Peyer's patch (tissue), 4 donors: ENCODE measurements at places on chromosomes 4 and X. TPM values are rescaled to one million over a fixed set of nuclear protein-coding genes. Genes with fewer than 3 reads are reported as not detected.

- no peak for DNase-seq
These were observed 41.4 kb downstream of the GUCY2F start for GRCh38 chrX:109440475-109440874.

- no peak for DNase-seq
These were observed 40.4 kb downstream of the USP11 start for GRCh38 chrX:47273011-47273730.

GRCh38 chrX:13360146-13360545, 40.3 kb upstream of the ATXN3L start:
- DNase-seq, result no peak

DNA sequence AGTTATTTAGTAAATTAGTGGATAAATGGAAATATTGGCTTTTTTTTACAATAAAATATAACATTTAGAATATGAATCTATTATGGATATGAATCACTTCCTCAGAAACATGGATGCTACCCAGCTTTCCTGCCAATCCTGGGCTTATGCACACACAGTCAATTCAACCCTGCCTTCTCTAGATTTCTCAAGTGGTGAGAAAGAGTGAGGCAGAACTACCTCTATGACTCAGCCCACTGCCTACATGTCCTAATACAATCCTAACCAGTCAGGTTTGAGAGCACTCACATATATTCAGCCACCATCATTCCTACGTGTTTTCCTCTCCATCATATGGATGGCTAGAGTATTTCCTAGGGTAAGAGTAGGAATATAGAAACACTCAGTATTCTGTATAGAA, 91.1 kb upstream of the ANKRD50 start:
- DNase-seq, result no peak

- DNase-seq, result no peak
These were observed 37.9 kb upstream of the MXRA5 start for GRCh38 chrX:3384327-3384726.

GRCh38 chr4:71293705-71294104, 45.1 kb upstream of the SLC4A4 start:
- DNase-seq, result no peak

DNA sequence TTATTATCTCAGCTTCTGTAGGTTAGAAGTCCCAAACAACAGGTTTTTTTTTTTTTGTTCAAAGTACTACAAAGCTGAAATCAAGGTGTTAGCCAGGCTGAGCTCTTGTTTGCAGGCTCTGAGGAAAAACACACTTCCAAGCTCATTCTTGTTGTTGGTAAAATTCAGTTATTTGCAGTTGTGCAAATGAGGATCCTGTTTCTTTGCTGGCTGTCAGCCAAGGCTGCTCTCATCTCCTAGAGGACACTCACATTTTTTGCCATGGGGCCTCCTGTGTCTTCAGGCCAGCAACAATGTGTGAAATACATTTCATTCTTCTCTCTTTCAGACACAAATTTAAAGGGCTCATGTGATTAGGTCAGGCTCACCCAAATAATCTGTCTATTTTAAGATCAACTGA, 60.3 kb upstream of the HSD17B10 start:
- no peak for DNase-seq

- no peak for DNase-seq
These were observed 295.4 kb downstream of the CFAP47 start for GRCh38 chrX:36214924-36215323.

GRCh38 chr4:167428156-167428555, 193.9 kb upstream of the SPOCK3 start:
- DNase-seq, result no peak

Gene COL25A1
- 2.5 TPM for total RNA-seq

Gene FOXR2
- total RNA-seq, result not detected

- no peak for DNase-seq
These were observed 7.0 kb downstream of the PALLD start for GRCh38 chr4:168503652-168504362.

DNA sequence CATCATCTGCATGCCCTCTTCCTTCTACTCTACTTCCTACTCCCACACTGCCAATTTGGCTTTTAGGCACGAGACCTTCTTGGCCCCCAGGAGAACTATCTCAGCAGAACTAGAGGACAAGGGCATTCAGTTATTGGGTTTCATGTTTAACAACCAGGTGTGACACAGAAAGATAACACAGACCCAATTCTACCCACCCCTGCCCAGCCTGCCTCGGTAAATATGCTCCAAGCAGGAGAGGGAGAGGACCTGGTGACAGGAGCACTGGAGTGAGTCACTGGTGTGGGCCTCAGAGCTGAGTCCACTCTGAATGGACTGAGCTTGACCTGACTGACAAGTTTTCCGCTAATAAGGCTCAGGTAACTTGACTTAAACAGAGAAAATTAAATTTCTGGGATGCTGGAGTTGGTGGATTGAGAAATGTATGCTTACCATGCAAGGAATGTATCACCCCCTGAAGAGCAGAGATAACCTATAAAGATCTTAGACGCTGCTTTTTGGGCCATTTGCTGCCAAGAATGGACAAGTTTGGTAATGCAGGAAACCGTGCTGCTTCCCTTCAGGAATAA, 52.5 kb downstream of the CASP3 start:
- DNase-seq, result no peak

DNA sequence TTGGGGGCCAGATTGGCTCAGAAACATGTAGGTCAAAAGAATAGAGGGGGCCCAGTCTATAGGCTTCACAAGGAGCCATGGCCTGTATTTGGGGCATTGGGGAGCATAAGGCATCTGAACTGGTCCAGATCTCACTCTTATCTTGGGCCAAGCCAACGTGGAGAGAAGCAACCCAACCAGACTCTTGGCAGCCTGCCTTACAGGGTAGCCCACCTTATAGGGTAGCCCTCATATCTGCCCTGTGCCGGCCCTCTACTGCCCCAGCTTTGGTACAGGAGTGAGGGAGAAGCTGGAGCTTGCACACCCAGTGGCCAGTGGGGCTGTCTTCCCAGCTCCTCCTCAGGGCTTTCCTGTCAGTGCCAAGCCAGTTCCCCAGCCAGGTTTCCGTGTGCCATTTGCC, 142.2 kb downstream of the AMMECR1 start:
- no peak for DNase-seq

Gene USP26
- not detected for total RNA-seq

Gene NAT8L
- not detected for total RNA-seq

Gene MAGEA12
- not detected for total RNA-seq

Gene KDR
- 5.2 TPM for total RNA-seq

GRCh38 chr4:16989371-16989770, 90.9 kb upstream of the LDB2 start:
- DNase-seq, result no peak

Gene AMBN
- not detected for total RNA-seq

- DNase-seq, result no peak
These were observed 55.7 kb downstream of the MSX1 start for GRCh38 chr4:4914965-4915845.

Gene AKAP4
- total RNA-seq, result not detected

GRCh38 chr4:42391981-42392380, 5.3 kb upstream of the SHISA3 start:
- DNase-seq, result no peak

- DNase-seq, result no peak
These were observed 61.9 kb downstream of the TSC22D3 start for GRCh38 chrX:107713543-107714205.

Gene POU3F4
- total RNA-seq, result not detected

DNA sequence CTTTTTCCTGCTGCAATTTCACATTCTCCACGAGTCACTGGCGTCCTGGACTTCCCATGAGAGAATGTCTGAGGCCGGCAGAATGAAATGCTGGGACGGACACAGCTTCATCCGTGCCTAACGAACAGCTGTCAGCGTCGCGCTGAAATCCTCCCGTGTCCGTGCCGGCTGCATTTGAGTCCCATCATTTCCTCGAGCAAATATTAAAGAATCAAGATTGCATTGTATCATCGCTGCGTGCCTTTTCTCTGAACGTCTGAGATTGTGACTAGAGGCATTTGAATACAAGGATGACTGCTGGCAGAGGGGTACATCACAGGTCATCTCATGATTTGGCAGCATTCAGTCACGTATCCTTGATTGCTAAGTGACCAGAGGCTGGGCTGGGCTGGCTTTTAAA, 279.9 kb downstream of the ASMT start:
- no peak for DNase-seq

Gene ARMCX2
- total RNA-seq, result 8.0 TPM

GRCh38 chr4:8437281-8437680, 3.2 kb downstream of the ACOX3 start:
- DNase-seq, result no peak

- DNase-seq, result no peak
These were observed 65.7 kb downstream of the MAGEA1 start for GRCh38 chrX:153244767-153245166.

DNA sequence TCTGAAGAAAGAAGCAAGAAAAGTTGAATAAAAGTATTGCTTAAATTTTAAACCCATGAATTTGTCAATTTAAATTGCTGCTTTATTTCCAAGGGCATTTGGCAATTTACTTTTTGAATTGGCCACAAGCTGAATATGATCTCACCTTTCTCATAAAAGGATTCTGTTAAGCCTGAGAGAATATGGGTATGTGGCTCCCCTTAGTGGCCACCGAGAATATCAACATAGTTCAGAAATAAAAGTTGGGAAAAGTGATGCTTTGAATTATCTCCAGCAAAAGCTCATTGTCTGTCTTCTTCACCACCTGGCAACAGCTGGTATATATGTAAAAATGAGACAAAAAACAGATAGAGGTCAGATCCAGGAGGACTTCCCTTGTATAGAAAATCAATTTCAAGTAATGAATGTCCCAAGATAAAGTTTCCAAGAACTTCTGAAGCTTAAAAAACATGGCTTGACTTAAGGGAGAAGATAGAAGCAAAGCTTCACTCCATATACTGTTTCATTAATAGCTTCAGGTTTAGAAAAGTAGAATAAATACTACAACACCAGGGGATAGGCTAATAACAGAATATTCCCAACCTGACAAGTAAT, 290.7 kb upstream of the FAM241A start:
- peak; percentile 47 for DNase-seq
